ENCODE measurements at places on chromosomes 2 and 18.

DNA sequence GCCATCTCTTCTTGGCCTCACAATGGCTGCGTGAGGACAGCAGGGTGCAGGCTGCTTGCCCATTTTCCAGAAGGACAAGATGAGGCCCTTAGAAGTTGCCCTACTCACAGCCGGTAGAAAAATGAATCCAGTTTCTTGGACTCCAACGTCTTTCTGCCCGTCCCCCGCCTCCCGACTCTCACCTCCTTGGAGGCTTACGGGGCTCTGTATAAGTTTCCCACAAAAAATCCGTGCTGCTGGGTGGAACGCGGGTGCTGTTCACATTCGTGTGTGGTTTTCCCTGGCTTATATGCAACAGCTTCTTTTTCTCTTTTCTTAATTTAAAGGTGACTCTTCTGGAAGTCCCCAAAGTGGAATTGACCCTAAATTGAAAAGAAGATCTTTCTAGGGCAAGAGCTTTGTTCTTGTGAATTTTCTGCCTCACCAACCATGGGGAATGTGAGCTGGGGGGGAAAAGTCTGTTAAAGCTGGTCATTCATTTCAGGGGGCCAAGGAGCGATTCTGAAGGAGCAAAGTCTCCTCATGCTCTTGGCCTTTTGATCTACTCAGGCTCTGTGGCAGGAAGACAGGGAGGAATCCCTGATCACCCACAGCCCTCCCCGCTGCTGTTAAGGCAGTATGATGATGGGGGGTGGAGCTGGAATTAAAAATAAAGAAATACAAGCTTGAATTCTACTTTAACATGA, 51.3 kb downstream of the DDX1 start:
- DNase-seq: no peak

DNA sequence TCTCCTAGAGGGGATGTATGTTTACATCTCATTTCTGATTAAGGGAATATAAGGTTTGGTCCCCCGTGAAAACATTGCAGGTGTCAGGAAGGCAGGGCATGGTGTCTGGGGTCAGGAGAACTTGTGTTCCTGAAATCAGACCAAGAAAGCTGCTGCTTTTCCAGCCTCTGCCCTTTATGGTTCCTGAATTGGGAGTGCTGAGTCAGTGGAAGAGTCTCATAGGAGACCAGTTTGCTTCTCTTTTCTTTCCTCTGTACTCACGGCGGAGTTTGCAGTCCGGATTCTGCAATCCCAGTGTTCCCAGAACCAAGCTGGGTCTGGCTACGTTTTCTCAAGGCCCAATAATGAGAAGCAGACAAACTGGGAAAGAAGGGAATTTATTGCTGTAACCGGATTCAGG, 5.1 kb upstream of the MARCO start:
- DNase-seq: no peak

GRCh38 chr2:109255654-109256053, 126.6 kb downstream of the SH3RF3 start:
- no peak for DNase-seq

DNA sequence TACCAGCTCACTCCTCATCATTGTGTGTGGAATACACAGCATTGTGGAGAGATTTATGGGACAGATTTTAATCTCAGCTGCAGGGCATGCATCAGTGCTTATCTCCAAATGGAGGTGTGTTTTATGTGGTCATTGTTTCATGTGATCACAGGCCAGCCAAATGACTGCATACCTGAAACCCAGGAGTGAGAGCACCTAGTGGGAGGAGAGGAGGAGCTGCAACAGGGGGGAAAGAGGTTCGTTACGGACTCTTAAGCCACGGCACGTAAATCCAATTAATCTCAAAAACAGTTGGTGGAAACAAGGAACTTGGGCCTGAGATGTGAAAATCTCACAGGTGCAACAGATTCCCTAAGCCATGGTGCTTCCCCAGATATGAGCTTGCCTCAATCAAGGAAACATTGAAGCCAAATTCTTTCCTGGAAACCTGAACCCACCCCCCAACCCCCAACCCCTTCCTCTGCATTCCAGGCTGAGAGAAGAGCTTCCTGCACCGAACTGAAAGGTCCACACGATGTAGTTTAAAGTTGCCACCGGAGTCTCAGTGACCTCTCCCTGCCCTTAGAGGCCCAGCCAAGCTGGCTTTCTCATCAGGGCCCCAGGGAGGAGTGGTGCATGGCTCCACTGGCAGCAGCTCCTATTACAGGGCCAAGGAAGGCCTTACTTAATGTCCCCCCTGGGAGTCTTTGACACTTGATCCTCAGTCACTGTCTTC, 167.4 kb downstream of the C1D start:
- DNase-seq: no peak

Data from prostate gland (tissue), 2 donors.